ENCODE measurements at places on chromosomes 12 and 14. TPM values are rescaled to one million over a fixed set of nuclear protein-coding genes. Genes with fewer than 3 reads are reported as not detected.
A peak's percentile ranks its signal among the peaks of the same experiment; 100 is the strongest.

TRHDE gene
- 0.37 TPM for total RNA-seq

GRCh38 chr12:49882851-49883464 lies 20.7 kb downstream of the FAIM2 start:
- DNase-seq, result no peak

DNA sequence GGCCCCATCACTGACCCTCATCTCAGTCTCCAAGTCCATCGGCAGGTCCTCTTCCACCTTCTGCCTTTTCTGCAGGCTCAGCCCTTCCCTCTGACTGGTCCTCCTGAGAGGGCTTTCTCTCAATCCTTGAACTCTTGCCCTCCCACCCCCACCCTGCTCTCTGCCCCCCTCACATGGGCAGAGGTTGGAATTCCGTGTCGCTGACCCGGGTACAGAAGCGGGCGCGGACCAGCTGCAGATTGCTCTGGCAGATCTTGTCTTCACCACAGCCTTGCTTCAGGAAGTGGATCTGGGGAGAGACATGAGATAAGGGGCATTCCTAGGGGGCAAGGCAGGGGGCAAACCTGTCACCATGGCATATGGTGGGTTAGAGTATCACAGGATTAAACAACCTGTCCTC lies 12.4 kb downstream of the ITGA7 start:
- no peak for DNase-seq

- no peak for DNase-seq
These were observed 20.3 kb downstream of the KDM2B start for GRCh38 chr12:121560392-121561008.

DNA sequence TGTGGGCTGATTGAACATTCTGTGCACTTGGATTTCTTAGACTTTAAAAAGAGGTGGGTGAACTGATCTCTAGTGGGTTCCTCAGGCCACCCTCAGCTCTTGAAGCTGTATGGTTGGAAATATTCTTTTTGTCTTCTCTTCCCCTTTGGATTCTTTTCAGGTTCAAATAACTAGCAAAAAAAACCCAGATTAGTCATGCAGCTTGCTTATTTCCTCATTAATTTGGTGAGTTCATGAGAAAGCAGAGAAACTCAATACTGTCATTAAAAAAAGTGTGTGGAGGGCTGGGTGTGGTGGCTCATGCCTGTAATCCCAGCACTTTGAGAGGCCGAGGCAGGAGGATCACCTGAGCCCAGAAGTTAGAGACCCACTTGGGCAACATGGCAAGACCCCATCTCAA lies 183.4 kb downstream of the ESR2 start:
- DNase-seq, result no peak

- DNase-seq, result no peak
These were observed 5.6 kb downstream of the KRR1 start for GRCh38 chr12:75505706-75506312.

DNA sequence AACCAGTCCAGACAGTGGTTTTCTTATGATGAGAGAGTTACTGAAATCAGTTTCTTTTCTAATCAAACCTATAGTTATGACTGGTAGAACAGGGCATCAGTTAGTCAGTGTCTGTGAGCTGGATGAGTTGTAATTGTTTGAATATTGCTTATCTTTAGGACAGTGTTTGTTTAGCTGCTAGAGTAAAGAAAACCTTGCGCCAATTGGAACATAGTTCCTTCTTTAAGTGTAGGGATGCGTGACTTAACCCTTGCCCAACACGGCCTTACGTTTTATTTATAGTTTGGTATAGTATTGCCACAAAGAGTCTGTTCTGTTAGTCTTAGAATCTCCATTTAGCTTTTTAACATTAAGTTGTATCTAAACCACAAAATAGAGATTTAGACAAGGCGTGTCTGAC lies 572.6 kb downstream of the SLC16A7 start:
- DNase-seq, result no peak

DNA sequence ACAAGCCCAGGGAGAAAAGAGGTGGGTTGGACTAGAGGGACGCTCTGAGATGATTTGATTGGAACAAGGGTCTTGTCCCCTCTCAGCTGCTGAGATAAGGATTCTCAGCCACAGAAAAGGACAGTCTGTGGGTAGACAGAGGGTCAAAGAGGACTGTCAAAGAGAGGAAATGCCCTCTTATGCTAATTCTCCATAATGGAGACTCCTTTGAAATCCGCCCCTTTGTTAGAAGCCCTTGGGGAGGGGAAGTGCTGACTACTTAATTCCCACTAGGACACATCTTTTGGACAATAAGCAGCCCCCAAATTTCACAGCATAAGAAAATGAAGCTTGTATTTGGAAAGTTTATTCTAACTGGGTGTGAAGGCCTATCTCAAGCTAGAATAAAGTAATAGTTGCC lies 176.6 kb downstream of the KTN1 start:
- DNase-seq, result no peak

DNA sequence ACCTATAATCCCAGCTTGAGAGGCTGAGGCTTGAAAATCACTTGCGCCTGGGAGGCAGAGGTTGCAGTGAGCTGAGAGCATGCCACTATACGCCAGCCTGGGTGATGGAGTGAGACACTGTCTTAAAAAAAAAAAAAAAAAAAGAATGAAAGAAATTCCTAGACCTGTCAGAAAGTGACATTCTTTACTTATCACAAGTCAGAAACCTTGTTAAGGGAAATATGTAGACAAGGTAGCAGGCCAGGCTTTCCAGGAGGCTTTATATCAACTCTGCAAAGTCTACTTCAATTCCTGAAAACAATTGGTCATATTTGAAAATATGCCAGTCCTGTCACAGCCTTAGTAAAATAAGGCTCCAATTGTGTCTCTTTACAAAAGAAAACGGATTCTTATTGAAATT lies 19.1 kb upstream of the MMP19 start:
- no peak for DNase-seq

- no peak for DNase-seq
These were observed 101.1 kb downstream of the PLEKHG7 start for GRCh38 chr12:92803903-92804302.

- DNase-seq, result no peak
These were observed 81.8 kb upstream of the KITLG start for GRCh38 chr12:88662093-88662492.

MYH6 gene
- total RNA-seq, result 8,253 TPM

GRCh38 chr14:90454041-90455000 lies 57.5 kb downstream of the CALM1 start:
- peak; percentile 85 for DNase-seq

- no peak for DNase-seq
These were observed 134.9 kb upstream of the FRMD6 start for GRCh38 chr14:51516706-51517395.

DNA sequence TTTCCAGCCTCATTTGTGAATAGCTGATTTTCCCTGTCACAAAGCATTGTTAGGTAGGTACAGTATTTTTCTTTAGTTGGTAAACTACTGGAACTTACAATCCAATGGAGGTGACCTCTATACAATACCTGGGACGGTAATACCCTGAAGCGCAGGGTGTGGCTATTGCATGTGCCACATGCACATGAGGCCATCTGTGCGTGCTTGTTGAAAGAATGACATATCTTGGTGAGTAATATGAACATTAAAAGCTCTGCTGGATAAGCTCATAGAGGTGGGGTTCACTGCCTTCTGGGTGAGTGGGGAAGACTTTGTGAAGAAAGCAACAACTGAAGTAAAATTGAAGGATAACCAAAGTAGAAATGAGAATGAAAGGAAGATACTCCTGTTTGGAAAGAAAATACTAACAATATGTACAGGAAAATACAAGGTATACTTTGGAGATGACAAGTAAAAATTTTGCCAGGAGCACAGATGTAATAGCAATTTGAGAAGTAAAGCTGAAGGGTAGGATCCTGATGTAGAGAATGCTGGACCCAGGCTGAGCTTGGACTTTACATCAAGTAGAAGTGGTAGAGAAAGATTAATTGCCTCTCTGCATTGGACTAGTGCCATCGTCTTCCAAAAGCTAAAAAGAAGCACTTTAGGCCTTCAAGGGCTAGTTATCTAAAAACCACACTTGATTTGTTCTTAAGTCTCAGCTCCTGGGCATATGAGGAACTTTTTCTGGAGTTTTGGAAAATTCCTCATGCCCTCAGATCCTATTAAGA lies 97.1 kb downstream of the SLC38A6 start:
- DNase-seq, result no peak

DNA sequence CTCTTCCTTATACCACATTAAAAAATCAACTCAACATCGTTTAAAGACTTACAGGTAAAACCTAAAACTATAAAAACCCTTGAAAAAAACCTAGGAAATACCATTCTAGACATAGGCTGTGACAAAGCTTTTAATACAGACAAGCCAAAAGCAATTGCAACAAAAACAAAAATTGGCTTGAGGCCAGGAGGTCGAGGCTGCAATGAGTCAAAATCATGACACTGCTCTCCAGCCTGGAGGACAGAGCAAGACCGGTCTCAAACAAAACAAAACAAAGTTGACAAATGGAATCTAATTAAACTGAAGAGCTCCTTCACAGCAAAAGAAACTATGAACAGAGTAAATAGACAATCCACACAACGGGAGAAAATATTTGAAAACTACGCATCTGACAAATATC lies 1057.8 kb downstream of the FSCB start:
- DNase-seq, result no peak

DNA sequence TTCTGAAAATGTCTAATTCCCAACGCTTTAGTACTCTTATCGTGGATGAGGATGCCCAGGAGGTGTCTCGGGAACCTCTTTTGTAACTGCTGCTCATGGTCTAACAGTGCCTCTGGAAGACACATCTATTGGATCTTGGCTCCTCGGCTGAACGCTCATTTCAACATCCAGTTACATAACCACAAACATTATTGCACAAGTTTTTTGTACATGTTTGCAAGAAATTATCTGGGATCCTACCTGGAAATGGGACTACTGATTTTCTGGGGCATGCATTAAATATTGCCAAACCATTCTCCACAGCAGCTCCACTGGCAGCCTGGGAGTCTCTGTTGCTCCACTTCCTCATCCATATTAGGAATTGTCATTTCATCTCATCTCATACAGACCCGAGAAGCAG lies 117.5 kb upstream of the EVL start:
- no peak for DNase-seq

LRRC10 gene
- total RNA-seq, result 3.1 TPM

DNA sequence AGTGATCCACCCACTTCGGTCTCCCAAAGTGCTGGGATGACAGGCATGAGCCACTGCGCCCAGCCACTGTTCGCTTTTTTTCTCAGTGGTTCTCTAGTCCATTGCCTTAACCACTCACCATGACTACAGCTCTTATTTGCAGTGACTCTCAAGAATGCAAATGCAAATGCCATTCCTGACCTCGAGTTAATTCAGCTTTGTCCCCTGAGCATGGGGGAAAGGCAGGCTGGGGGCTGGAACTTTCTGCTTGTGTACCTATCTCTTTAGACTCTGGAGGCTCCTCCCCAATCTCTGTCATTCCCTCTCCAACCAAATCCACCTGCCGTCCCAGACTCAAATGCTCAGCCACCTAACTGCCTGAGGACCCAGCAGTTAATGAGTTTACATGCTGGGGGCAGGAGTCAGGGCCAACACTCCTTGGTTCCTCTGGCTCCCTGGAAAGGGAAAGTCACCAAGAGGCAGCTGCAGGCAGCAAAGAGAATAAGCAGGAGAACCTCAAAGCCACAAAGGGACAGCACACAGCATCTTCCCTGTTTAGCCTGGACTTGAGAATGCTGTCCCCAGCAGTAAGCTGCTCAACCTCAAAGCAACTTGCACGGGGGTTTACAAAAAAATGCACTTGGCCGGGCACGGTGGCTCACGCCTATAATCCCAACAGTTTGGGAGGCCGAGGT lies 5.3 kb upstream of the HNF1A start:
- no peak for DNase-seq

- no peak for DNase-seq
These were observed 135.7 kb downstream of the PLXNC1 start for GRCh38 chr12:94284046-94284445.

AMN gene
- total RNA-seq, result not detected

ACSS3 gene
- 20.3 TPM for total RNA-seq

DNA sequence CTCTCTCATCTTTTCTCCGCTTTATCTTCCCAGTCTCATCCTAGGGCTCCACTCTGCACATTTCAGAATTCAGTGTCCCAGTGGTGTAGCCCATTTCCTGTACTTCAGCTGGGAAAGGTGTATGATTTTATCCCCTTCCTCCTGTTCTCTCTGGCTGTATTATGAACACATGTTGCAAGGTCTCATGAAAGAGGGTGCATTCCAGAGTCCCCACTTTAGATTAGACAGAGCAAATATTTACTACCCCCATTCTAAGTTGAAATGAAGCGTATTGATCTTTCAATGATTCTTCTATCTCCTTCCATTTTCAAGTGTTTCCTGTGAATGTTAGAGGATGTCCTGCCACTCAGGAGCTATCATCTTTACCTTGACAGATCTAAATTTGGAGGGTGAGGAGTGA lies 123.2 kb downstream of the WIF1 start:
- no peak for DNase-seq

DNA sequence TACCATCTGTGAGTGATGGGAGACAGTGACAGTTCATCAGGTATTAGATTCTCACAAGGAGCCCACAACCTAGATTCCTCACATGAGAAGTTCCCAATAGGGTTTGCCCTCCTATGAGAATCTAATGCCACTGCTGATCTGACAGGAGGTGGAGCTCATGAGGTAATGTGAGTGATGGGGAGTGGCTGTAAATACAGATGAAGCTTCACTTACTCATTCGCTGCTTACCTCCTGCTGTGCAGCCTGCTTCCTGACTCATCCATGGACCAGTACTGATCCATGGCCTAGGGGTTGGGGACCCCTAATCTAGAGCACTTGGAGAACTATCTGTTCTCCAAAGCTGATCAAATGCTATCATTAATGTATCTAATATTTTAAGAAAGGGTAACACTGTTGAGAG lies 17.7 kb downstream of the CLEC2D start:
- no peak for DNase-seq

ANKRD33 gene
- not detected for total RNA-seq

SLC10A1 gene
- total RNA-seq, result 0.16 TPM

DNA sequence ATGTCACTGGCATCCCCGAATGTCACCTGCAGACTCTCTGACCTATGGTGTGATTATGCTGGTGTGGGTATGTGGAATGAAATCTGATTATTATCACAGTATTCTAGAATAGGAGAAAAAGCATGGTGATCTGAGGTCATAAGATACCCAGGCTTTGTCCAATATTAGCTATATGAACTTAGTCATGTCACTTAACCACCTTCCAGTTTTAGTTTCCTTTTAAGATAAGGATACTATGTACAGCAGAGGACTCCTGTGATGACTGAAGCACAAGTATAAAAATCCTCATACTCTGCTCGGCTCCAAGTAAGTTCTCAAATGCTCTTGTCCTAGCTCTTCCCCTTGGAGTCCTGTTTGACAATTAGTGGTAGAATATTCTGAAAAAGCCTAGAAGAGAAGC lies 2.8 kb downstream of the GNS start:
- DNase-seq, result no peak

USP15 gene
- 49.7 TPM for total RNA-seq

CACNB3 gene
- 7.0 TPM for total RNA-seq

Data from right atrium auricular region (tissue), 2 donors.